T47D (cell line): ENCODE measurements at places on chromosomes 12 and 14.
A peak's percentile ranks its signal among the peaks of the same experiment; 100 is the strongest.

DNA sequence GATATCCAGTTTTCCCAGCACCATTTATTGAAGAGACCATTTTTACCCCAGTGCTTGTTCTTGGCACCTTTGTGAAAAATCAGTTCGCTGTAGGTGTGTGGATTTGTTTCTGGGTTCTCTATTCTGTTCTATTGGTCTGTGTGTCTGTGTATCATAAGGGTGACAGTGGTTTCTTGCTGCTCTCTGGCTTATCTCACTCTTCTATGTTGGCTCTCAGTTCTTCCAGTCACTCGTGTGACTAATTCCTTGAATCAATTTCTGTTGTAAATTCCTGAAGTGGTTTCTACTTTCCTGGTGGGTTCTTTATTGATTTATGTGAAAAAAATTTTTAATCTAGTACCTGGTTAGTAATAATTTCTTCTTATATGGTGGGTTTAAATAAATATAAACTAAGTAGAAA is 58.3 kb downstream of the OTOGL start:
- DNase-seq, result no peak

DNA sequence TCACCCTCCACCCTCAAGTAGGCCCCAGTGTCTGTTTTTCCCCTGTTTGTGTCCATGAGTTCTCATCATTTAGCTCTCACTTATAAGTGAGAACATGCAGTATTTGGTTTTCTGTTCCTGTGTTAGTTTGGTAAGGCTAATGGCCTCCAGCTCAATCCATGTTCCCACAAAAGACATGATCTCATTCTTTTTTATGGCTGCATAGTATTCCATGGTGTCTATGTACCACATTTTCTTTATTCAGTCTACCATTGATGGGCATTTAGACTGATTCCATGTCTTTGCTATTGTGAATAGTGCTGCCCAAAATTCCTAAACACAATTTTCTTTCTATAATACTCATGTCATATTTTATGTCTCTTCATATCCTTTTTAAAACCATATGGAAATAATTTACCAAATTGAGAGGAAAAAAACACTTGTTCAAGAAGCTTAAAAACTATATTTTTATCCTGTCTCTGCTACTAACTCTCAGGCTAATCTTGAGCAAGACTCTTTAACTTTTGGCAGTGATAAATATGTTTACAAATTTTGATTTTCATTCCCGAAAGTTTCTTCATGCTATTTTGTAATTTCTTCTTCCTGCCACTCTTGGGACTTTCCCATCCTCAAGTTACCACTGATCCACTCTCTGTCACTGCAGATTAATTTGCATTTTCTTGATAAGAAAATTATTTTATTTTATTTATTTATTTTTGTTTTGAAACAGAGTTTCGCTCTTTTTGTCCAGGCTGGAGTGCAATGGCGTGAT is 28.0 kb upstream of the OSBPL8 start:
- no peak for DNase-seq

GRCh38 chr12:30626847-30627246 is 68.8 kb downstream of the IPO8 start:
- DNase-seq, result no peak

DNA sequence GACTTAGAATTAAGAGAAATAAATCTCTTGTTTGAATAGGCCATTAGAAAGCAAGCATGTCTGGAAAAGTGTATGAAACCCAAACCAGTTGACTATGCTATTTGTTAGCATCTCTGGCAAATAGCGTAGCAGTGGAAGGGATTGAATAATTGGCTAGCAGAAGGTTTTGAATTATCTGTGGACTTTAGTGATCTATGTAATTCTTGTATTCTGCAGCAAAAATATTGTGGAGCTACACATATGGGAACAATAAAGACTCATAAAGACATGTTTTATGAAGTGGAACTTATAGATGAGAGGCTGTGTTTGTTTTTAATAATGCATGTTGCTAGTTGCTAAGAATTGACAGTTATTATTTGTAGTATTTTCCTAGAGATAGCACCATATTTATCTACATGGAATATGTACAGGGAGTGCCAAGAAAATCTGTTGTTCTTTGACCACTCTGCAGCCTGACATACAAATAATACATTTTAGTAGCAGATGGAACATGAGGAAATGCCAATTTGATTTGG is 4.7 kb downstream of the SRGAP1 start:
- DNase-seq, result no peak

DNA sequence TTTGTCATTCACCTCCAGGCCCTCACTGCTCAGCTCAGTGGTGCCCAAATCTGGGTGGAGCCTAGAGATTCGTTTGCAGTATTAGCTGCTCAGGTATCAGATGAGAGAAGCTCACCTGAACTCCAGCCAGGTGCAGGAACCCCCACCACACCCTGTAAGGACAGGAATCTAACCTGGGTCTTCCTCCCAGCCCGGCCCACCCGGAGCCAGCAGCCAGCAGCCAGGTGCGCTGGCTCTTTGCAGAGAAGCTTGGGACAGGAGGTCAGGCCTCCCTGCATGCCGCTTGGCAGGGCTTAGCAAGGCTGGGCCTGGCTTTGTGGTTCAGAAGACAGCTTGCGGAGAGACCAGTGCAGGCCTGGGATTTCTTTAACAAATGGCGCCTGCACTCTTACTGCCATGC is 125.6 kb upstream of the MYL2 start:
- DNase-seq, result no peak

GRCh38 chr12:57180321-57180989 is 33.0 kb upstream of the LRP1-AS start:
- DNase-seq, result no peak

DNA sequence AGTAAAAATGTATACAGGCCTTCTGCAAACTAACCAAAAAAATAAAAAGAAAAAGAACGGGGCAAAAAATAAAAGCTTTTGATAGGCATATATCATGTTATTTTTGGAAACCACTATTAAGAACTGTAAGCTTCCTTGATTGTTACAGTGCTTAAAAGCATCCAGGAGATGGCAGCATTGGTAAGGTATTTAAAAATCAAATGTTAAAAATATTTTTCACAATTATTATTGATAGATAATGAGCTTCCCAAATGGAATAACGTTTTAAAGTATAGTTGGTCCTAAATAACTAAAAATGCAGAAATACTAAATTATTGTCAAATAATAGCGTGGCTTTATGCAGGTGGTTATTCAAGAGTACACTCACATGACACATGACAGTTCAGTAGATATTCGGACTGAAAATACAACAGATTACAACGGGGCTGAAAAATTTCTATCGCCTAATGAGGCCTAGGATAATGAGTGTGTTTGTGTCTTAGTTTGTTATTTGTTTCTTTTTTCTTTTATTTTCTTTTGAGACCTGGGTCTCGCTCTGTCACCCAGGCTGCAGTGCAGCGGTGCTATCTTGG is 127.2 kb upstream of the ATF7IP start:
- no peak for DNase-seq

GRCh38 chr12:49872781-49873181 is 29.9 kb upstream of the BCDIN3D start:
- DNase-seq, result no peak

GRCh38 chr12:7150841-7151240 is 20.7 kb downstream of the CLSTN3 start:
- DNase-seq, result no peak

GRCh38 chr14:100901391-100902183 is 1.9 kb downstream of the RTL1 start:
- no peak for DNase-seq

DNA sequence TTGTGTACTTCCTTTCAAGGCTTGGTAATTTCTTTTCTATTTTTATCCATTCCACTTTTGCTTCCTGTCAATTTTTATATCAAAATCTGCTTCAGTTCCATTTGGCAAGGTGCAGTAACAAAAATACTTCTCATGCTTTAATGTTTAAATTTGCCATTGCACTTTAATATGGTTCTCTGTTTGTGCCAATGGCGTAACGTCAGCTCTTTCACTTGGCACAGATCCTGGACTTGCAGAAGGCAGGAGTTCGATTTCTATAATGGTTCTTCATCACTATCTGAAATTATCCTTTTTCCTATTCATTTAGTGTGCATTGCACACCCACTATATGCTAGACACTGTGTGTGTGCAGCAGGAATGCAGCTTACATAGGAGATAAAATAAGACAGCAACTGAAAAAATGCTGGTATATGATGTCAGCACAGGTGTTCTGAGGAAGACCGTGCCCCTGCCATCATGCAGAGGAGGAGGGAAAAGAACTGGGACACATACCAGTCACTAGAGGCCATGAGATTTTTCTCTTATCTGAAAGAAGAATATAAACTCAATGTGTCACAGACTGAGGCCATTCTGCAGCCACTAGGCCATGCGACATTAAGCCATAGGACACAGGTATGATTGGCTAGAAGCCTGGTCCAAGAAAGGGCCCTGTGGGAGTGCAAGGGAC is 298.2 kb downstream of the RPAP3 start:
- DNase-seq, result no peak

DNA sequence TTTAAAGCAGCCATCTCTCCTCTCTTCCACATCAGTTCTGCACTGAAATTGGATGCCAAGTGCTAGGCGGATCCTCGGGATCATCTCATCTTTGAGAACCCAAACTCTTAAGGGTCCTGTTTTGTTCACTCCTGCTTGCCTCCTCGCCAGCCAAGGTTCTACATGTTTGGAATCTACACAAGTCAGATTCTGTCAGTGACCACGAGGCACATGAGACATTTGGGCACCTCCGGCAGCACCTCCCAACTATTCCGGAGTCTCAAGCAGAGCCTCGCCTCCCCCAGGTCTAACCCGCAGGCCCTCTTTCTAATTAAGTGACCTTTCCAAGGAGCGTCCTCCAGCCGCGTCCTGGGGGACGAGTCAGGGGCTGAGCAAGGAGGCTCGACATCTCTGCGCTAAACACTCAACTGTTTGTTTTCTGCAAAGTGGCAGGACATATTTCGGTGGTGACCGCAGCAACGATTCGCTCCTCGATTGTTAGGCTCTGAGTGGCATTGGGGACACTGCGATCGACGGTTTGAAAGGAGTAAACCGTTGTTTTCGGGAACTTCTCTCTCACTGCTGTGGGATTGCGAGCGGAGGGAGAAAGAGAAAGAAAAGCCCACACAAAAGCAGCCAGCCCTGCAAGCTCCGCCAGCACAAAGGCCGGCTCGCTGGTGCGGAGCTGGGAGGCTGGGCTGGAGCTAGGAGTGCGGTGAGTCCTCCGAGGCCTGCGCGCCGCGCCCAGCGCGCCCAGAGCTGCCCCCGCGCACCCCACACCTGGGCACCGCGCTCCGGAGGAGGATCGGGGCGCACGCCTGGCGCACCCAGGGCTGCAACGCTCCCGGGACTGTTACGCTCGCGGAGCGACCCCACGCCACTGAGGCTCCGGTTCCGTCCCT is 640 bp downstream of the ARMH4 start:
- DNase-seq, result no peak

- no peak for DNase-seq
Measured at GRCh38 chr12:45697371-45697770, 32.1 kb upstream of the ARID2 start.

DNA sequence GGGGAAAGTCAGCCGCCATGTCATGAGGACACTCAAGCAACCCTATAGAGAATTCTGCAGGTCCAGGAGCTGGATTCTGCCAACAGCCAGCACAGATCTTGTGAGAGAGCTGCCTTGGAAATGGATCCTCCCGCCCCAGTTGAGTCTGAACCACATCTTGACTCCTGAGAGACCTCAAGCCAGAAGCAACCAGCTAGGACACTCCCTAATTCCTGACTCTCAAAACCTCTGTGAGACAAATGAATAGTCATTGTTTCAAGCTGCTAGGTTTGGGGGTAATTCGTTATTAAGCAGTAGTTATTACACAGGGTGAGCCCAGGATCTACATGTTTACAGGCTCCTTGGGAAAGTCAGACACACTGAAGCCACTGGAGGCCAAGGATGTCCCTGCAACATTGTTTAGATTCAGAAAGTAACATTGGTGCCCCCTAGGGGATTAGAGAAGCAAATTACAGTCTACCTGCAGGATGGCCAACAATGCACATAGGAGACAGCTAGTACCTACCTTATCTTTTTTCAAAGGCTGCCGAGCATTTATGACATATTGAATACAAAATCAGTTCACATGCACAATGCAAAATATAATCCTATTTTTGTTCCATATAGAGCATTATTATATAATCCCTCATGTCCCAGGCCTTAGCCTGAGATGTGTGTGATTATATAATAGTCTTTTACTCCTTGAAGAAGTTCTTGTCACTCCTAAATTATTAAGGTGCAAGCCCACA is 57.9 kb upstream of the FICD start:
- peak; percentile 78 for DNase-seq

DNA sequence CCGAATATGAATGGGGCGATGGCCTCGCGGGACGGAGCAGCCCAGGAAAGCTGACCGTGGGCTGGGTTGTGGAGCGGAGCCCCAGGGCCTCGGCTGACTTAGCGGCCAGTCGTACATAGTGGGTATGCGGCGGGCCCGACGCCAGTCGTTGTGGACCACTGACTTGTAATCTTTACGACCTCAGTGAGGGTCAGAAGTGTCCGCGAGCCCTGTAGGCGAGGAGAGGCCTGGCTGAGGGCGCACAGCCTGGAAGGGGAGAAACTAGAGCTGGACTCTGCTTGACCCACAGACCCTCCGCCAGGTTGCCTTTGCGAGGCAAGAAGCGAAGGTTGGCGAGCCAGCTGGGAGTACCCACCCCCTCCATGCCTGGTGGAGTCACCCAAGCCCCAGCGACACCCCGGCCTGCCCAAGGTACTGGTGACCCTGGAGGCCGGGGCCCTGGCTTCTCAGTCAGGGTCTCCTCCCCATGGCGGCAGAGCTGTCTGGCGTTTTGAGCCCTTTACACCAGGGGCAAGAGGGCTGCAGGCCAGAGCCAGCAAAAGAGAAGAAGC is 15.6 kb upstream of the DYNC1H1 start:
- DNase-seq, result no peak

DNA sequence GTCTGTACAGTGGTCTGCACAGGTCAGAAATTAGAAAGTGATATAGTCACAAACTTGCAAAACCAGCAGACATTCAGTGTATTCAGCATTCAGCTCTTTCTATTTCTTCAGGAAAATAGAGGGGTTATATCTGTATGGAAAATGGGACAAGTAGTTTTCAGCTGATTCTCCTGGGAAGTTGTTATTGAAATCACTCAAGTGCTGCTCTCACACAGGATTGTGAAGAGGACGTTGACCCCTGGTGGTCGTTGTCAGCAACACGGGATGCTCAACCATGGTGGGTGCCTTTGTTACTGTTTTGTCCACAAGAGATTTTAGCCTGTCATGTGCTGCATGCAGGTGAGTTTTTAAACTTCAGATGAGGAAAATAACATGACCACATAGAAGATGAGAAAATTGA is 981.8 kb downstream of the TMEM121 start:
- no peak for DNase-seq
